ENCODE measurements at places on chromosomes 4 and X. TPM values are rescaled to one million over a fixed set of nuclear protein-coding genes. Genes with fewer than 3 reads are reported as not detected.

The SLC7A11 gene
- 0.46 TPM for polyA plus RNA-seq

The GUCY1B1 gene
- polyA plus RNA-seq, result 13.6 TPM

The PARM1 gene
- polyA plus RNA-seq, result 1.3 TPM

The DGAT2L6 gene
- polyA plus RNA-seq, result not detected

The ABLIM2 gene
- 14.9 TPM for polyA plus RNA-seq

The NMU gene
- polyA plus RNA-seq, result 55.7 TPM

The SMIM10 gene
- not detected for polyA plus RNA-seq

The MAGEB6B gene
- not detected for polyA plus RNA-seq

Data from neural cell (in vitro differentiated cells).